HCT116 (cell line): ENCODE measurements at places on chromosomes 11 and 22.
A peak's percentile ranks its signal among the peaks of the same experiment; 100 is the strongest.

DNA sequence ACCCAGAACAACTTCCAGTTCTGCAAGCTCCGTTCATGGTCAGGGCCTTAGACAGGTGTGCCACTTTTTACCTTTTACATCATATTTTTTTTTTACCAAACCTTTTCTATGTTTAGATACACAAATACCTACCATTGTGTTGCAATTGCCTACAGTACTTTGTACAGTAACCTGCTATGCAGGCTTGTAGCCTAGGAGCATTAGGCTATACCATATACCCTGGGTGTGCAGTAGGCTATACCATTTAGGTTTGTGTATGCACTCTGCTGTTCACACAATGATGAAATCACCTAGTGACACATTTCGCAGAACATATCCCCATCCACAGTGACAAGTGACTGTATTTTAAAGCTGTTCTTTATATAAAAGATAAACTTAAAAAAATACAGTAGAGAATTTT is 29.6 kb downstream of the APIP start:
- no peak for DNase-seq

- DNase-seq: no peak
These were observed 901.0 kb downstream of the BRD1 start for GRCh38 chr22:48926643-48927042.

GRCh38 chr22:46931414-46931813 is 169.0 kb downstream of the TBC1D22A start:
- DNase-seq: peak; percentile 10

DNA sequence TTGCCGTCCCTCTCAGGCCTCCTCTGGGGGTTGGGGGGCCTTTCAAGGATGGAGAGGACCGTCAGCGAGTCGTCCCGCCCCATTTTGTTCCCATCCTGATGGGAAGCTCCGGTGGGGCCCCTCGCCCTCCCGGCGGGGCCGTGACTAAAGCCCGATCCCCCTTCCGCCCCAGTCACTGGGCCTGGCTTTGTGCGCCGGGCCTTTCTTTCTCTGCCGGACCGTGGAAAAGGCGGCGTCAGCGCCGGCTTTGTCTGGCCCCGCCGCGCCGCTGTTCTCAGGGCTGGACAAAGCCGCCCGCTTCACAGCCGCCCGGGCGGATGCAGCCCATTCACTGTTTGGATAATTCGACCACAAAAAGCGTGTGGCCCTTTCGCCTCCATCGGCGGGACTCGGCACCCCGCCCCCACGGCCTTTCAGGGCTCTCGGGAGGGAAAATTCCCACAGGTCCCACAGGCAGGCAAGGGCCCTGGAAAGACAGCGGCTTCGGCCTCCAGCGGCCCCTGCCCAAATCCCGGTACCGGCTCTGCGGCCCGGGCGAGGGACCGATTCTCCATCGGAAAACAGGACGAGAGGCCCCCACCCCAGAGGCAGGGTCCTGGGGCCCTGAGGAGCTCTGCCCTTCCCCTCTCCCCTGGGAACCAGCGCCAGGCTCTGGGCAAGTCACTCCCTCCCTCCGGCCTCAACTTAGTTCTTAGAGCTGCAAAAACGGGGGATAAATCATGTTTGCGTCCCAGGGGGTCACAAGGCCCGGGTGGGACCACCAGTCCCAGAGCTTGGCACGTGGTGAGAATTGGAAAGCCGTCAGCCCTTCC is 87.2 kb downstream of the WNT7B start:
- DNase-seq: no peak

GRCh38 chr11:44954051-44954906 is 3.6 kb upstream of the TP53I11 start:
- no peak for DNase-seq

DNA sequence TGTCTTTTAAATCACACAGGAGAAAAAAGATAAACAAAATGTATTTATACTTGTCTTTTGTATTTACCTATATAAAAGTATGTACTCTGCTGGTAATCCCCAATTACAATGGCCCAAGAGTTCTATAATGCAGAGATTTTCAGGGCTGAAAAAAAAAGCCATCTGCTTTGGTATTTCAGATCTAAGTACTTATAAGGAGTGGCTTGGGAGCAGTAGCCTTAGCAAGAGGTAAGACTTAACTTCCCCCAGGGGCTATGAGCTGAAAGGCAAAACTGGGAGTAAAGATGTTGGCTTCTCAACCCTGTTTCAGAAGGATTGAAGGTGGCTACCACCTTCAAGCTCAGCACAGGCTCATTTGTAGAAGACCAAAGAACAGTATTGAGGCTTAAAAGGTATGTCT is 35.3 kb upstream of the EP300 start:
- no peak for DNase-seq

DNA sequence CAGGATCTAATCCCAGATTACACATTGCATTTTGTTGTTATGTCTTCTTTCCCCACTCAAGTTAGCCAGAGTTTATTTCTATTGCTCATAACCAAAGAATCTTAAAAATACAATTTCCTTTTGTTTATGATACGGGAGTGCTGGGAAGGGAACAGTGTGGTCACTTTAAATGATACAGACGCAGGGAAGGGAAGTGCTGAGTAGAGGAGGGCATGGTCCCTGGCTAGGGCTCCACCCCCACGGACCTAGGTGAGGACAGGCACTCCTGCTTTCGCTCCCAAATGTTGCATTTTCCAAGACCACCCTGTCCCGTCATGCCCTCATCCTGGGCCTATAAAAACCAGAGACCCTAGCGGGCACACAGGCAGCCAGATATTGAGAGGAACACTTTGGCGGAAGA is 30.6 kb upstream of the NARS2 start:
- no peak for DNase-seq

- DNase-seq: no peak
These were observed 2.1 kb upstream of the OAF start for GRCh38 chr11:120208777-120209176.

DNA sequence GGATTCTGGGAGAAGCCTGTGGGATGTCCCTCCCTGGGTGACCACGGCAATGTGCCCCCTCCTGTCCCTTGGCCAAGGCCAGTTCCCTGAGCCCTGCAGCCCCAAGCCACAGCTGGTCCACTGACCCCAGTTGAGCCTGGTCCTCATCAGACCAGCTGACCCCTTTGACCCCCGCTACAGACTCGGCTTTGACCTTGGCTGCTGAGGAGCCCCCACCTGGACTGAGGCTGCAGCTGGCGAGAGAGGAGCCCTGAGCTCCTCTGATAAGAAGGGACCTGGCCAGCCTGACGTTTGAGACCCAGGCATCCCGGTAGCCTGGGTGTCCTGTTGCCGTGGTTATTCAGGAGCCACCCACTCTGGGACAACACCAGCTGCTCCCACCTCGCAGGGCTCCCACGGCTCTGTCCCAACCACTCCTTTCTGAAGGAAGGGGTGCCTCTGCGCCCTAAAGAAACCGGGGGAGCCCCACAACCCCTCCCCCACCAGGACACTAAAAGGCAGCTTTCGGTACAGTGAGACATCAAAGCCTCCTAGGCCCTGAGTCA is 3.0 kb downstream of the ASCL2 start:
- DNase-seq: no peak

- DNase-seq: no peak
These were observed 82.5 kb upstream of the PICALM start for GRCh38 chr11:86151174-86152005.

DNA sequence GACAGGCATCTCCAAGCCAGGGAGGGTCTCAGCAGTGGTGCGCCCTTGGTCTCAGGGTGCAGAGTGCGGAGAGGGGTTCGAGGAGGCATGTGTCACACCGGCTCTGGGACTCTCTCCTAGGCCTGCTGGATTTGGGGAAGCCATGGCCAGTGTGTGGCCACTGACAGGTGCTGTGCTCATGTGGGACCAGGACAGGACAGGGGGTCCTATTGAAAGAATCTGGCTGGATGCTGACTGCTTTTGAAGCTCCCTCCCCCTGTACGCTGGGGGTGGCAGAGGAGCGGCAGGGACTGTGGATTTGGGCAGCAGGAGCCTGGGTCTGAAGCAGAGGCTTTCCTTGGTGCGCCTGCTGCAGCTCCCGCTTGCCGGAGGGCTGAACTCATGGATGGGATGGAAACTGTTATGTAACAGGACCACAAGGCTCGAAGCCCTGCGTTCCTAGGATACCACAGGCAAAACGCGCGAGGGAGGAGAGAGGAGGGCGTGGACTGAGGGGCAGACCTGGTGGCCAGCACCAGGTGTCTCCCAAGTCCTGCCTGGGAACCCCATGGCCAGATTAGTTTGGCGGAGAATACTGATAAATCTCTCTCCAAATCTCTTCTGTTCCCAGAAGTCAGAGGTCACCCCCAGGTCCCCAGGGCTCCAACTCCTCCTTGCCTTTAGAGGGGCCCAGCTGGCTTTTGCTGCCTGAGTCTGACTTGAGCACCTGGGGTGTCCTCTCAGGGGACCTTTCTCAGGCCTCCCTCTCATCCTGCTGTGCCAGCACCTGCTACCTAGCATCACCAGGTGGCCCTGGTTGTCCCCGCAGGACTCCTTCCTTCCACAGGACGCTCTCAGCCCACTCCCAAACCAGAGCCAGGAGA is 13.8 kb upstream of the TEF start:
- no peak for DNase-seq

DNA sequence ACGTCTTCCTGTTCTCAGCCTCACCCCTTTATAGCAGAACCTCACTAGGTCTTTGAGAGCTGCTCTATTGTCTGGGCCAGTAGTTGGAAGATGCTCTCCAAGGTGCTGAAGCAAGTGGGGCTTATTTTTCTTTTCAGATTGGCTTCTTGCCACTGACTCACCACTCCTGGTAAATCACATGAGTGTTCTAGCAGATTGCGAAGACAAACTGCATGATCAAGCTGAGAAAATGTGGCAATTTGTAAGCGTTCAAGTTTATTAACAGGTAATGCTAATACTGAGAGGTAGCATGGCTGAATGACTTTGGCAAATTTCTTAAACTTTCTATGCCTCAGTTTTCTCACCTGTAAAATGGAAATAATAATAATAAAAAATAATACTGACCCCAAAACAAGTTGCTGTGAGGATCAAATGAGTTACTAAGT is 59.2 kb downstream of the CACNG2 start:
- DNase-seq: peak; percentile 45

GRCh38 chr11:106621484-106621883 is 396.8 kb downstream of the GUCY1A2 start:
- DNase-seq: no peak

- no peak for DNase-seq
These were observed 1533.5 kb upstream of the RAG2 start for GRCh38 chr11:38131535-38131934.

- no peak for DNase-seq
These were observed 241.2 kb upstream of the NARS2 start for GRCh38 chr11:78815831-78816230.

- DNase-seq: no peak
These were observed 741 bp upstream of the MTA2 start for GRCh38 chr11:62602141-62603071.

DNA sequence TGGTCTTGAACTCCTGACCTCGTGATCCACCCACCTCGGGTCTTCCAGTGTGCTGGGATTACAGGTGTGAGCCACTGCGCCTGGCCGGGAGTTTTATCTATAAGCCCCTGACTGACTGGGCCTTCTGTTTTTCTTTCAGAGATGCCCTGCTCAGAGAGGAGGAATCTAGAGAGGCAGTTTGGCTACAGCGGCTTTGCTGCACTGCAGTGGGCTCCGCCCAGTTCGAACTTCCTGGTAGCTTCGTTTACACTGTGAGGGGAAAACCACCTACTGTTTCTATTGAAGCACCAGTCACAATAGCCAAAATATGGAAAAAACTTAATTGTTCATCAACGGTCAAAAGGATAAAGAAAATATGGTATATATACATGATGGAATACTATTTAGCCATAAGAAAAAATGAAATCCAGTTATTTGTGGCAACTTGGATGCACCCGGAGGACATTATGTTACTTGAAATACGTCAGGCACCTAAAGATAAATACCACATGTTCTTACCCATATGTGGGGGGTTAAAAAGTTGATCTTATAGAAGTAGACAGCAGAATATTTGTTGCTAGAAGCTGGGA is 31.9 kb upstream of the FAM181B start:
- no peak for DNase-seq

DNA sequence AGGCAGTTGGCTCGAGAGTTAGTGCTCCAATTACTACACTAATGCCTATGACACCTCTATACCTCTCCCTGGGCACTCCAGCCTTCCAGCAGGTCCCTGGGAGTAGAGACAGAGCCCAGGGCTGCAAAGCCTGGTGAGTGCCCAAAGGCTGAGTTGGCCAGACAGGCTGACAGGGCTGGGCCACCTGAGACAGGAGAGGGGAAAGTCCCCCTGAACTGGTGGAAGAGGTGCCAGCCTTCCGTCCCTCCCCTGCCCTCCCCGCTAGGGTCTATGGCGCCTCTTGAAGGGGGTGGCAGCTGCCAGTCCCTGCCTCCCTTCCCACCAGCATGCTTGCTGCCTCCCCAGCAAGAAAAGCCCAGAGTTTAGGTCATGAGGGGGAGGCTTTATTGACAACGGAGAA is 3.0 kb downstream of the KCNJ11 start:
- no peak for DNase-seq

DNA sequence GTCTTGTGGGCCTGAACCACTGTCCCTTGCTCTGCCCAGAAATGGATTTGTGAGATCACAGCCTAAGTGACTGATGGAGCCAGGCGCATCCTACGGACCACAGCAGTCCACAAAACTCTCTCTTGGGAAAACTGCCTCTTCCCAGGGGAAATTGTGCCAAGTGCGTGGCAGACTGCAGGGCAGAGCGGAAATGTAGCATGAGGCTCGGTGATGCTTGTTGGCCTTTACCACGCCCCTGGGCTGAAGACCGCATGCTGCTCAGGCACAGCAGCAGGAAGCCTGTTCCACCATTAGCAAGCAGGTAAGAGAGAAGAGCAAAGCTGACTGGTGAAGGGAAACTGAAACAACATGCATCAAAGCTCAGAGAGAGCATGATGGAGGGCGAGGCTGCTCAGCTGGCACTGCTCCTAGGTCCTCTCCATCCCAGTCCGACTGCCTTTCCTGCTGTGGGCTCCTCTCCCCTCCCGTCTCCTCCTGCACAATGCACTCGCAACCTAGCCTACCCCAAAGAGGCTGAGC is 26.5 kb upstream of the SCARF2 start:
- DNase-seq: no peak

DNA sequence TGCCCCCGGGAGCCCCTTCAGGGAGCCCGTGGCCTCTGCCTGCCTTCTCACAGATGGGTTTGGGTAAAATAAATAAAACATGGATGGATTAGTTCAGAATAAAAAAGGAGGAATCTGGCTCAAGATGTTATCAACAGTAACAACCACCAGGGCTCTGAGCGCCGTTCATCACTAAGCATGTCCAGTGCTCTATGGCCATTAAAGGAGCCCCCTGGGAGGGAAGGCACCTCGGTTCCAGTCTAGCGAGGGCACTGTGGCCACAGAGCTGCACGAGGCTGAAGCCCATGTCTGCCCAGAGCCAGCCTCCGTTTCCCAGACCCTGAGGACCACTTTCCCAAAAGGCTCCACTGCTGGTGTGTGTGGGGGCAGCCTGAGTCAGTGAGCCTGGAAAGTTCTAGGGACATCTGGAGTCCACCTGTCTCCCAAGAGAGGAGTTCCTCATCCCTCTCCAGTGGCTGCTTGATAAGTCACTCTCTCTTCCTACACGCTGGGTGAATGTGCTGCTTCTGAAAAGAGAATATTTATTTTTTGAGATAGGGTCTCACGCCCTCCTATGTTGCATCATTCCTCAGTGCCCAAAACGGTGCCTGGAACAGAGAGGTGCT is 614.6 kb downstream of the TBC1D22A start:
- DNase-seq: no peak
